ENCODE measurements at places on chromosomes 3 and 15.
A peak's percentile ranks its signal among the peaks of the same experiment; 100 is the strongest.

DNA sequence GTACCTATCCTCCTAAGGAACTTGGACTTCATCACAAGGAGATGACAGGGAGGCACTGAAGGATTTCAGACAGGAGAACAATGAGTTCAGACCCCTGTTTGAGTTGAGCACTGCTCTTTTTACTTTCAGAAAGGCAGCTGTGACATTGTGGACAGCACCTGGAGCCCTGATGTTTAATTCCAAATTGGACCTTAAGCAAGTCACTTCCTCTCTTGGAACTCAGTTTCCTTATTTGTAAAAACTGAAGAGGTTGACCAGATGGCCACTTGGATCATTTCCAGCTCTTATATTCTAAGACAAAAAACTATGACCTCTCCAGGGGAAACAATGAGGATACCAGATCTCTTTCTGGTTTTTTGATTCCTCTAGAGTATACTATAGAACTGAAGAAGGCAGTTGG lies 34.1 kb upstream of the SMAD3 start:
- DNase-seq = no peak

GRCh38 chr3:192033246-192033645 lies 572.3 kb downstream of the PYDC2 start:
- DNase-seq = peak; percentile 36

DNA sequence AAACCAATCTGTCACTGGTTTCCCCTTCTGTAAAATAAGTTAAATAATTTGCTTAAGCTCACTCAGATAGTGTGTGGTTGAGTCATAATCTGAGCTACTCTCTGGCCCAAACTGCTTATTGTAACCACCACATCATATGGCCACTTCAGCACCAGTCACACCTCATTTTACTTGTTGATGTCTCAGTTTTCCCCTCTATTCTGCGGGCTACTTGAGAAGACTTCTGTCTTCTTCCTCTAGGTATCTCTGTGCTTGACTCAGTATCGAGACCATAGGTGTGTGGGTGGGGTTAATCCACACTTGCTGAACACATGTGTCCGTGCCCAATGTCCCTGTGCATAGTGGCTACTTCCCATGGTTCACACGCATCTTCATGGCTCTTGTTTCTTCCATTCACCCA lies 32.9 kb downstream of the CRYGS start:
- DNase-seq = no peak

- DNase-seq = no peak
Measured at GRCh38 chr3:108041253-108041652, 49.6 kb downstream of the CD47 start.

DNA sequence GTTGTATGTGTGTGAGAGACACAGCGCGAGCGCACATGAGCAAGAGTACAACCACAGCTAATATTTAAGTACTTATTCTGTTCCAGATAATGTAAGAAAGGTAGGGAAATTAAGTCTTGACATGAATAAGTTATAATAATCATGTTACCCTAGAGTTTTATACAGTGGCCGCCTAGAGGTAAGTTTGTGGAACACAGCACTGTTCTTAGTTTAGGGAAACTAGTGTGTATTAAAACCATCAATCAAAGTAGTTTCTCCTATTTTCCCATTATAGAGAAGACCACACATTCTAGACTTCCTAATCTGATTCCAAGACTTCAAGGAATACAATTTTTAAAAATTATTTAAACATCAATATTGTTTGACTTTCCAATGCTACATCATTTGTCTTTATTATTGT lies 9.5 kb downstream of the ALDH1A2 start:
- DNase-seq = no peak

DNA sequence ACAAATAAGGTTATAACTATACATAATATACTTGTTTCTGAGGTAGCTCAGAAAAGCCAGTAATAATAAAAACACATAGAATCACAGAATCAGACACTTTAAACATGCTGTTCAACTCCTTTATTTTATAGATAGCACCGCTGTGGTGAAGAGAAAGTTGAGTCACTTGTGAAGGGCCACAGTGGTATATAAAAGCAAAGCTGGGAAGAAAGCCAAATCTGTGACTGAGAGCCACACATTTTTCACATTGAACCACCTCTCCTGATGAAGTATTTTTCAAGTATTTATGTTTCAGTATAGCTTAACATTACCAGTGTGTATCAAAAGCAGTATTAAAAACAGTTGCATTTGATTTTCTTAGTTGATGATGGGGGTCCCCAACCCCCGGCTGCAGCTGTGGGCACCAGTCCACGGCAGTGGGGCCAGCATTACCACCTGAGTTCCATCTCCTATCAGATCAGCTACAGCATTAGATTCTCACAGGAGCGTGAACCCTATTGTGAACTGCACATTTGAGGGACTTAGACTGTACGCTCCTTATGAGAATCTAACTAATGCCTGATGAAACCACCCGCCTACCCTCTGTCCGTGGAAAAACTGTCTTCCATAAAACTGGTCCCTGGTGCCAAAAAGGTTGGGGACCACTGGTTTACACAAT lies 46.2 kb downstream of the TBL1XR1 start:
- DNase-seq = peak; percentile 93

Measured in M059J (cell line).